ENCODE measurements at places on chromosomes 3 and 15.

GRCh38 chr15:28105224-28105791 is 6.2 kb upstream of the OCA2 start:
- no peak for DNase-seq

DNA sequence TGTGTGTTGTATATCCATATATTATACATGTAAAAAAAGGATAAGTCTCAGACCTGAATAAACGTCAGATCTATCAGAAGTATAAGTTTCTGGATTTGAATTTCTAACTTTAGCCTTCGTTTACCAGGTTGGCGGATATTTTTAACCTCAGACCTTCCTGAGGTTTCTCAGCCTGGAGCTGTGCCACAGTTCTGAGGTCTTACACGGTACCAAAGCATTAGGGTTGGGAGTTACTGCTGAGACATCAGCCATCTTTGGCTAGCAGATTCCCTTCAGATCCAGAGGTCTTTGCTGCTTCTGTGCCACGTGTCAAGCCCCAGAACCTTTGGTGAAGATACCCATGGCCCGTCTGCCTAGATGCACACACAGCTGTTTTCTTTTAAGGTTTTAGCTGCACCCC is 84.7 kb downstream of the PPP2R3A start:
- DNase-seq, result no peak

DNA sequence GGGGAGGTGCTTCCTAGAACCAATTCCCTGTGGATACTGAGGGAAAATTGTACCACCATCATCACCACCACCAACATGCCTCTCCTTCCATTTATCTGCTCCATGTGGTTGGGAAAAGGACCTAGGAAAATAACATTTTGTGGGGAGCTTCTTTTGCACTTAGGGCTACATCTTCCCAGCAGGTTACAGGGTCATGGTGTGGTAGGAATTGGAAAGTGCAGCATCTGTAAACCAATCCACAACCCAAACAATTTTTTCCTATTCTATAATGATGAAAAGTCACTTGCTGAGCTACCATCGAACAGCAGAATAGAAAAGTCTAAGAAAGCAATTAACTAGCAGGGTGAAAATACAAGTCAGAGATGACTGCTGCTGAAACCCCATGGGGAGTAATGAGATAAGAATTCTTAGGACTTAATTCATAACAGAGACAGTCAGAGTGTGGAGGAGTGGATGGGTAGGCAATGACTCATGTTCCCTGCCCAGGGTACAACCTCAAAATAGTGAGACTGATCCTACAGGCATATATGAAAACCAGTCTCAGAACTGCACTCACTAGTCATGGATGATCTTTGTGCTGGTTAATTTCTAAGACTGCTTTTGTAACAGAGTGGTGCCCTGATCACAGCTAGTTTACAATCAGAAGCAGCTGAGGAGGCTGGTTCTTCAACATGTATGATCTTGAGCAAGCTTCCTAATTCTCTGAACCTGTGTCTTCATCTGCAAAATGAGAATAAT is 38.1 kb upstream of the LEKR1 start:
- no peak for DNase-seq

DNA sequence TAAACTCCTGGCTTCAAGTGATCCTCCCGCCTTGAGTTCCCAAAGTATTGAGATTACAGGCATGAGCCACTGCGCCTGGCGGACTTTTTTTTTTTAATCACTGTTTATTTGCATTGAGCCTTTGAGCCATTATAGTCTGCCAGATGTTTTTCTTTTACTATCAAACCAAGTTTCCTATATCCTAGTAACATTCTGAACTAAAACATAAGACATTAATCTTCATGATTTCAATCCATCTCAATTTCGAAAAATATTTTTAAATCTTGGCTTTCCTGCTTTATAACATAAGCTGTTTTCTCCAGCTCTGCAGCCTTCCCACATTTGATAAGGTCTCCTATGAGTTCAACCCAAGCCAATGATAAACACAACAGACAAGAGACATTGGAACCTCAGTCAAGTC is 75.4 kb downstream of the UMPS start:
- no peak for DNase-seq

- DNase-seq, result no peak
Observed at GRCh38 chr3:8371960-8372463, 129.6 kb upstream of the LMCD1 start.

GRCh38 chr15:101251830-101252820 is at the start of gene CHSY1:
Gene CHSY1, minus strand, starts transcription at chr15:101252048. Its CDS starts 592 bp downstream, at chr15:101251456.
- peak; percentile 48 for DNase-seq

GRCh38 chr3:38101811-38102443 is 35.0 kb downstream of the ACAA1 start:
- DNase-seq, result no peak

DNA sequence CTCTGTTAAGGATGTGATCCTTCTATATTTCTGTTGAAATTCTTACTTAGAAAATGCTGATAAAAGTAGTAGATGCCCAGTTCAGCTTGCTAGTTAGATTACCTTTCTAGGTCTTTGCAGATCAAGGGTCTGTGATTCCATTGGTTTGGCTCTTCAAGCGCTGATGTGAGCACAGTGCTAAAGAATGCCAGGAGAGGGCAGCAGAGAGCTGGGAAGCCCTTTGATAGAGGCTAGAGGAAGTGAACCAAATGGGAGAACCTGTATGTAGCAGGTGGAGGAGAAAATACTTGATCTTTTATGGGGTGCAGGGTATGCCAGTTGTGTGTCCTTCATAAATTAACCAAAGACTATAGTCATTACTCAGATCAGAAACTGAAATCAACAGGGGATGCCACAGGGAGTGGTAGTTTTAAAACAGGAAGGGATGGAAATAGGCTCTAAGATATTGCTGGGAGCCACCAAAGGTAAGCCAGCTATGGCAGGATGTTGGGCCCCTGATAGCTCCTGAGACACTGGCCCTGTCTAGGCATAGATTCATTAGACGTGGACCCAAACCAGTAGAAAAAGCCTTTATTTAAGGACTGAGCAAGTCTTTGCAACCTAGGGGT is 677.4 kb downstream of the SQOR start:
- DNase-seq, result peak; percentile 28

DNA sequence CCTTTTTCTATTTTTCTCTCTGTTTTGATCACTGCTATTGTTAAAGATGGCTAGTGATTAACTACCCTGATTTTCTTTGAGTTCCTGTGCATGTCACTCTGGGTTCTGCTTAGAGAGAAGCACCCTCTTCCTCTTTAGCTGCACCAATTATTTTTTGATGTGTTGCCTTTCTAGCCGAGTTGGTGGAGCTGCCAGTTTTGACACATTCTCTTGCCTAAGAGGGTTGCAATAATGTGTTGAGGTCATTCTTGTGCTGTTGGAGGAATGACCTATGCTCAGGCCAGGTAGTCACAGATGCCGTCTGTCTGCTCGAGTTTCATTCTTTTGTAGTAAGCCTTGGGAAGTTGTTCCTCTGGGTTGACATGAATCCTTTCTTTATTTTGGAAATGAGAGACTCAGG is 84.6 kb upstream of the DPH6 start:
- DNase-seq, result no peak

- peak; percentile 17 for DNase-seq
Observed at GRCh38 chr15:58410353-58410752, 21.4 kb upstream of the LIPC start.

DNA sequence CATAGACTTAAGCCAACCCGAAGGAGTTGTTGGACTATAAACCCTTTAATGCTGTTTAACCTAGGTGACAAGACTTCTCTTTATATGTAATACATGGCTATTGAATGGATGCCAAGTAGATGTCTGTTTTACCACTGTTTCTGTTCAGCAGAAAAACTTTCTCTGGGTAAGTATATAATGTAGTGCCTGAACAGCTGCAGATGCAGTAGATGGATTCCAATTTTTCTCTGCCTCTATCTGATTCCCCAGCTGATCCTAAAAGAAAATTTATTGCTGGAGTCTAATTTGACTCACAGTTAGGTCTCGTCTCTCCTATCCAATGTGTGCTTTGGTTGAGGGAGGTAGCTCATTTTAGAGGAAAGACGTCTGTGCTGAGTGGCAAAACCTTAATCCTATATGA is 256.5 kb upstream of the CBLB start:
- no peak for DNase-seq

DNA sequence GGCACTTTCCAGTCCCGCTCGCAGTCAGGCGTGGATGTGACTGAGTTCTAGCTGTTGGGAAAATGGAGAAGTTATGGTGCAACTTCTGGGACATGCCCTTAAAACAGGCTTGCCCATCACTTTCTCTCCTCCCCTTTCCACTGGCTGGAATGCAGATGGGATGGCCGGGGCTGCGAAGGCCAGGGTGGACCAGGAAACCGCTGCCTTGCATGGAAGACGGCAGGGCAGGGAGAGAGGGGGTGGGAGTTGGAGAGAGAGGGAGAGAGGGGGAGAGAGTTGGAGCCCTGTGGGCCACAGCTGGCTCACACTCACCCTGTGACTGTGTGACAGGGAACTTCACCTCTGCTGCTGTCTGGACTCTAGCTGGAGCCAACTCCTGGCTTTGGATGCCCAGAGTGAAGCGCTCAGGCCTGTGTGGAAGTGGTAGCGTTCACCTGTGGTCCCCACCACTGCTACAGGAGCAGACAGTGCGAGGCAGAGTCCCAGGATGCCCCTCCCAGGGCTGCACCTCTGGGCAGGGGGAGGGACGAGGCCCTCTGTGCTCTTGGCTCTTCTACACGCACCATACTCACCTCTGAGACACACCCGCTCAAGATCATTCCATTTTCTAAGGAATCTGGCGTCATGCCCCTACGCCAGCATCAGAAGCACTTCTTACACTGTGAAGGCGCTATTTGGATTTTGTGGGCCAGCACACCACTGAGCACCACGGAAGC is 36.6 kb downstream of the KLHL25 start:
- DNase-seq, result no peak

DNA sequence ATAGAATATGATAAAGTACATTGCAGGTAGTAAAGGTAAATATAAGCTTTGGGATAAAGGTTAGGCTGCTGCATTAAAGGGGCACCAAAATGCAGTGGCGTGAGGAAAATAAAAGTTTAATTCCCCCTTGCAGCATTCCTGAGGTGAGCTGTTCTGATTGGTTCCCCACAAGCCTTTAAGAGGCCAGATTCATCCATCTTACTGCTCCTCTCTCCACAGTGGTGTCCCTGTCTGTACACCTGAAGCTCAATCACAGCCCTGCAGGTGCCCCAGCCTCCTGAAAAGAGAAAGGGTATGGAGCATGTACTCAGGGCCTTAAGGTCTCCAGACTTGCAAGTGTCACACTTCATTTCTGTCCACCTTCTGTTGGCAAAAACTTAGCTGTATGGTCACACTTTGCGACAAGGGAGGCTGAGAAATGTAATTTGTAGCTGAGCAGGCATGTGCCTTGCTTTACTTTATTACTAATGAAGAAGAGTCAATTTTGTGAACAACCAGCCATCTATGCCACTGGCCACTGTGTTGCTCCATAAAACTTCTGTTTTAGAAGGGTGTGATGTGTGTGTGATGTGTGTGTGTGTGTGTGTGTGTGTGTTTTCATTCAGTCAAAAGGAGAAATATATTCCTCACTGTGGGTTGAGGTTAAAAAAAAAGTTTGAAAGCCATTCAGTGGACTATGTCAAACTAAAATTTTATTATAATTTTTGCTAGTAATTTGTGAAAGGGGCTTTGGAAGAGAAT is 12.8 kb downstream of the LACTB start:
- DNase-seq, result no peak

- no peak for DNase-seq
Observed at GRCh38 chr15:64844576-64845145, 2.9 kb downstream of the PLEKHO2 start.

- no peak for DNase-seq
Observed at GRCh38 chr3:453106-453505, 256.5 kb downstream of the CHL1 start.

DNA sequence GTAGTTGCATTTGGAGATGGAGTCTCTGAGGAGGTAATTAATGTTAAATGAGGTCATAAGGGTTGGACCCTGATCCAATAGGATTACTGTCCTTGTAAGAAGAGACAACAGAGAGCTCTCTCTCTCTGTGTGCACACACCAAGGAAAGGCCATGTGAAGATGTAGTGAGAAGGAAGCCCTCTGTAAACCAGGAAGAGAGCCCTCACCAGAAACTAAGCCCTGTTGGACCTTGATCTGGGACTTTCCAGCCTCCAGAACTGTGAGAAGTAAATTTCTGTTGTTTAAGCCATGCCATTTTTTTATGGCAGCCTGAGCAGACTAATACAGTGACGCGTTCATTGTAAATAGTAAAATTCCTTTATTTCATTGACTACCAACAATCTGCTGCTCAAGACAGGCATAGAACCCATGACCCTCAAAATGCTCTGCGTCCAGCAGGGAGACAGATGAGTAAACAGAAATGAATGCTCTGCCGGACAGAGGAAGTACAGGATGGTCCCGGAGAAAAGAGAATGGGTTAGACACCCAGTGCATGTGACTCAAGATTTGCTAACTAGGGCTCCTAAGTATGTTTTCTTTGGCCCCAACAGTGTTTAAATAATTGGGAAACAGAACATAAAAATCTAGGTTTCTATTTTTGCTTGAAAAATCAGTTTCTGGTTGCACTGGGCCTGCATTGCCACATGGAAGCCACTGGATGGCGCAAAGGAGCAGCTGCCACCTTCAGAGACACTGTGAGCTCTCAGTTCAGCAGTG is 37.9 kb upstream of the TNFAIP8L3 start:
- no peak for DNase-seq

GRCh38 chr15:56249092-56249491 is 5.4 kb upstream of the RFX7 start:
- DNase-seq, result no peak

- no peak for DNase-seq
Observed at GRCh38 chr3:181326637-181327223, 337.2 kb upstream of the DNAJC19 start.

DNA sequence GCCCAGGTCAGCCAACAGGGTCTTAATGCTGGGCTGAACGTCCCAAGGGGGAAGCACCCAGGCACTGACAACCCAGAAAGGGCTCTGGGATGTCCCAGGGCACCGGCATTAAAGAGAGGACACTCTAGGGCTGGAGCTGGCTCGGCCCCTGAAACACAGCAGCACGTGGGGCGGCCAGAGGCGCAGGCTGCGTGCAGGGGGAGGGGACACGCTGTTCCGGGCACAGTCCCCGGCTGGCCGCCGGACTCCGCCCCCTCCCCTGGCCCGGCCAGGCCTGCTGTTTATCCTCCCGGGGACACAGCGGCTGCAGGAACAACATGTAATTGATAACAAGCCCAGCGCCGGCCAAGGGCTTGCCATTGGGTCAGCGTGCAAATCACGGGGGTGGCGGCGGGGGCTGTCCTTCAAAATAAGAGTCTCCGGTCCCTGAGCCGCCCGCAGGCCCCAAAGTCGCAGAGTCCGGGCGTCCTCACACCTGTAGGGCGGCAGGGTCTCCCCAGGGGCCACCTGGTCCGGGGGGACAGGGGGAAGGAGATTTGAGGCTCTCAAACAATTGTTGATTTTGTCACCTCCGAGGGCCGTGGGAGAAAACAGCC is 1.3 kb downstream of the KLF15 start:
- DNase-seq, result no peak

DNA sequence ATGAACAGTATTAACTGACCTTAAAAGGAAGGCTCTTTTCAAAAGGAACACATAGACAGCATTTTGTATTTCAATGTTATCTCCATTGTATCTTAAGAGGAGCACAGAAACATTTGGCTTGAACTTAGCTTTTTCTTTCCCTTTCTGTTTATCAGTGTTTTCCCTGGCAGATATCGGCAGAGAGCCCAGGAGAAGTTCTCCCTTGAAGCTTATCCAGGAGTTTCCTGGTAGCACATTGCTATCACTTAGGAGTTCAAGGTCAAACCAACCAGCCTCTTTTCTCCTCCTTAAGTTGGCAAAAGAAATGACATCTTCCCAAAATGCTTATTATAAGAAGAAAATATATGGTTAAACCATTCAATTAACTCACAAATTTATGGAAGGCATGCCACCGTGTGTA is 344.6 kb upstream of the UBE2E2 start:
- no peak for DNase-seq

GRCh38 chr3:58175437-58176184 is 35.2 kb downstream of the DNASE1L3 start:
- DNase-seq, result no peak

GRCh38 chr15:61584410-61584809 is 355.3 kb upstream of the RORA start:
- DNase-seq, result no peak

Data from activated CD8-positive, alpha-beta memory T cell treated with anti-CD3 and anti-CD28 coated beads for 1 hour (primary cell).